CD8-positive, alpha-beta memory T cell (primary cell): ENCODE measurements at places on chromosomes 11 and 22. TPM values are rescaled to one million over a fixed set of nuclear protein-coding genes. Genes with fewer than 3 reads are reported as not detected.
A peak's percentile ranks its signal among the peaks of the same experiment; 100 is the strongest.

GRCh38 chr11:14679662-14680061 is 36.1 kb downstream of the PDE3B start:
- DNase-seq, result no peak

- DNase-seq, result no peak
Measured at GRCh38 chr11:116189408-116190170, 583.2 kb downstream of the BUD13 start.

DNA sequence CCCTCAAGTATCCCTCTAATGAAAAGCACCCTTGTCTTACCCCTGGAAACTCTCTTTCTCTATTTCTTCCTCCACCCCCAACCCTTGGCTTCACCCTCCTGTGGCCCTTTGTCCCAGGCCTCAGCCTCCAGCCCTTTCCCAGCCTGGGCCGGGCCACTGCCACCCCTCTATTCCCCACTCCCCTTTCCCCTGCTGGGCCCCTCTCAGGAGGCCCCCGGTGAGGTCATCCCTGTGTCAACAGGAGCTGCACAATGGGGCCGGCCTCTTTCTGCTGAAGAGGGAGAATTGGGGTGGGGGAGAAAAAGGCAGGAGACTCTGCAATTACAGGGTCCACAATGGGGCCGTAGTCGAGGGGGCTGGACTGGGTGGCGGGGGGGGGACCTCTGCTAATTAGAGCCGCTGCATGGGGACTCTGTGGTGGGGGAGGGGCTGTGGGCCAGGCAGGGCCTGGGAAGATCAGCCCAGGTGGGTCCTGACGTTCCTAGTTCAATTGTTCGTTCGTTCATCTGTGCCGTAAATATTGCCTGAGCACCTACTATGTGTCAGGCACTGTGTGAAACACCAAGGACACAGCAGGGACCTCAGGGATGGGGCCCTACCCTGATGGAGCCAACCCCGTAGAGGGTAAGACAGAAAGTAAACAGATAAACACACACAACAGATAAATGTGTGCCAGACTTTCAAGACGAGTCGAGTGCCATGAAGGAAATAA is 18.5 kb upstream of the MPPED1 start:
- no peak for DNase-seq

DNA sequence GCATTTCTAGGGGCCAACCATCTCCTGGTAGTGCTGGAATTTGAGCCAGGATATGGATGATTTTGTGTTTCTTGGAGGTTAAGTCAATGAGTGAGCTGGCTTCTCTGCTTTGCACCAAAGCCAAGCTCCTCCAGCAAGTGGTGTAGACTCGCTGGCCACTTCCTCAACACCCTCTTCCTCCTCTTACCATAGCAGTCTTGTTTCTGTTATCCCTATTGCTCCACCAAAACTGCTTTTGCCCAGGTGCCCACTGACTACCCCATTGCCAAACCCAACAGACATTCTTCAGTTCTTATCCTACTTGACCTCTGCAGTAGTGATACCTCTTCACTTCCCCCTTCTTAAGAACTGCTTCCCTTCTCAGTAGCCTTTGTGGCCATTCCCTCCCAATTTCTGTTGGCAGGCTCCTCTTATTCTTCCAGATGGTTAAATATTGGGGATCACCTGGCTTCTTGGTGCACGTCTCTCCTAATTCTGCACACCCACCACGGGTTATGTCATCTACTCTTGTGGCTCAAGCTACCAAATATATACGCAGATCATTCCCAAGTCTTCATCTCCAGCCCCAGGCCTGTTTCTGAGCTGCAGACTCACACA is 7.0 kb upstream of the PRG2 start:
- DNase-seq, result no peak

DNA sequence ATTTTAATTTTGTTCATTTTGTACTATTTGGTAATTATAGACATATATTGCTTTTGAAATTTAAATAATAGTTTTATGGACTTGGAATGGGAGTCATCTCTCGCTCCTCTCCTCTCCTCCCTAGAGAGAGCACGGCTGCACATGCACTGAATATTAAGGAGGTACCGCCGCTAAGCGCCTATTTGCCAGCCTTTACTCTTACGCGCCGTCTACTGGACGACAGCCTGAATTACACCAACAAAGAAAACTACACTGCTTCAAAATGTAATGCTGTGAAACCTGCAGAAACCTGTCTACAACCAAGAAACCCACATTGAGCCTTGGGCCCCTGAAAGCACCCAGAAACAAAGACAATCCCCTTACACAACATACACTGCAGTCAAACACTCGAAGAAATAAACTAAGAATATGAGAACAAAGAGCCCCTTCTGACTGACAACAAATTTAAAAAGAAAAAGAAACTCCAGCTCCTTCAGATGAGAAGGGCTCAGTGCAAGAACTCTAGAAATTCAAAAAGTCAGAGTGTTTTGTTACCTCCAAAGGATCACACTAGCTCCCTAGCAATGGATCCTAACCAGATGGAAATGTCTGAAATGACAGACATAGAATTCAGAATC is 737.2 kb downstream of the LRRC4C start:
- DNase-seq, result no peak

GRCh38 chr11:132453406-132453805 is 1078.9 kb downstream of the OPCML start:
- DNase-seq, result no peak

DNA sequence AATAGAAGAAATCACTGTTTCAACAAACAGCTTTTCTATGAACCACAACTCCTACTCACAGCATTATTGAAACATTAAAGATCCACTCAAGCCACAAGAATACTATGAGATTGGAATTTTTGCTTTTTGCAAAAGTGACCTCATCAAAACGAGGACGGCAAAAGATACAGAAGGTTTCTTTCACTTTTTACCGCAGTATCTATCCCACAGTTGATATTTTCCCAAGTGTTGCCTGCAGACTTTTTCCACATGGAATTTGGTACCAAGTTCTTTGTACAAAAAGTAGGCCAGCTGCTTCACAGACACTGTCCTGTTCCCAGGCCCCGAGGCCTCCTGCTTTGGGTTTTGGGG is 204.0 kb downstream of the TBC1D22A start:
- no peak for DNase-seq

GRCh38 chr11:126547161-126547560 is 191.7 kb downstream of the ST3GAL4 start:
- no peak for DNase-seq

DNA sequence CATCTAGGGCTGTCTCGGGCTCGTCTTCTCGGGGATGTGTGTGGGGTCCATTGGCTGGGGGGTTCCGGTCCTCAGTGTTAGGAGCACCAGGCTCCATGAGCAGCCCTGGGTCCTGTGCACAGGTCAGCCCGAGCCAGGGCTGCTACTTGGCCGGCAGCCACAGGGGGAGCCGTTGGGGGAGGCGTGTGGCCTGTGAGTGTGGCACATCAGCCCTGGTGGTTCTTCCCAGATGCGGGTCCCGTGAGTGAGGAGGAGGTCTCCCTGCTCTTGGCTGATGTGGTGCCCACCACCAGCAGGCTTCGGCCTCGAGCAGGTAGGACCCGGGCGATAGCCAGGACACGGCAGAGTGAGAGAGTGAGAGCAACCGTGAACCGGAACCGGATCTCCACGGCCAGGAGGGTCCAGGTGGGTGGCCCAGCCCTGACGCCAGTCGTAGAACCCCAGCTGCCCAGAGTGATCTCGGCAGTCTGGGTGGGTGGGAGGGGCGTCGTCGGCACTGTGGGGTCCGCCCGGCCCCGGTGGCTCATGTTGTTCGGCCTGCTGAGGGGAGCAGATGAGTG is 18.5 kb downstream of the IRF7 start:
- DNase-seq, result no peak

DNA sequence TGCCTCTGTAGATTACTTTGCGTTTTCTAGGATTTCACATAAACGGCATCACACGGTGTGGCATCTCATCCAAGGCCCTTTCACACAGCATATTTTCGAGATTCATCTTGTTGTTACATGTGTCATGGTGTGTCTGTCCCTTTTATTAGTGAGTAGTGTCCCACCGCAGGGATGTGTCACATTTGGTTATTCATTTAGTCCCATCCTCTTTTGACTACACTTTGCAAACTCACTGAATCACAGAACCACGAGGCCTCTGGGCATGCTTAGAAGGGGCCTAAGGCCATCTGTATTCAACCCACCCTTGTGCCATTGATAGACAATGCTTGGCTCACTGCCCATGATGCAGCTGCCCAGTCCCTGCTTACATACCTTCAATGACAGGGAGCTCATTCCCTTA is 4.2 kb upstream of the RAC2 start:
- no peak for DNase-seq

DNA sequence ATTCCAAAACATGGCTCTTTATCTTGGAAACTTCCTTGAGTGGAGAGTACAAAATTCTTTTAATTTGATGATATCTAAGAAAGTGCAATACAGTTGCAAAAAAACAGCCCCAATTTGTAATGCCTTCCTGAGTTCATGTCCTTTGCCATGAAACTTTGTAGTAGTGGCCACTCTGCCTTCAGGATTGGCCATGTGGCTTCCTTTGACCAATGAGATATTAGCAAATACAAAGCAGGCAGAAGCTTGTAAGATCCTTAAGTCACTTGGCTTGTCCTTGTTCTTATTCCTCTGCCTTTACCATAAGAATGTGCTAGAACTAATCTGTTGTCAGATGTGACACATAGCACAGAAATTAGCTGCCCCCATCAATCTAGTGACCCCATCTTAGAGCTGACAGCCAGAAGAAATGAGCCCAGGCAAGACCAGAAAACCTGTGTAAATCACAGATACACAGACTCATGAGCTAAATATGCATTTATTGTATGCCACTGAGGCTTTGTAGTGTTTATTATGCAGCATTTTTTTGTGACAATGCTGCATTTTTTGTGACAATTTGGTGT is 29.8 kb upstream of the BLID start:
- DNase-seq, result no peak

DNA sequence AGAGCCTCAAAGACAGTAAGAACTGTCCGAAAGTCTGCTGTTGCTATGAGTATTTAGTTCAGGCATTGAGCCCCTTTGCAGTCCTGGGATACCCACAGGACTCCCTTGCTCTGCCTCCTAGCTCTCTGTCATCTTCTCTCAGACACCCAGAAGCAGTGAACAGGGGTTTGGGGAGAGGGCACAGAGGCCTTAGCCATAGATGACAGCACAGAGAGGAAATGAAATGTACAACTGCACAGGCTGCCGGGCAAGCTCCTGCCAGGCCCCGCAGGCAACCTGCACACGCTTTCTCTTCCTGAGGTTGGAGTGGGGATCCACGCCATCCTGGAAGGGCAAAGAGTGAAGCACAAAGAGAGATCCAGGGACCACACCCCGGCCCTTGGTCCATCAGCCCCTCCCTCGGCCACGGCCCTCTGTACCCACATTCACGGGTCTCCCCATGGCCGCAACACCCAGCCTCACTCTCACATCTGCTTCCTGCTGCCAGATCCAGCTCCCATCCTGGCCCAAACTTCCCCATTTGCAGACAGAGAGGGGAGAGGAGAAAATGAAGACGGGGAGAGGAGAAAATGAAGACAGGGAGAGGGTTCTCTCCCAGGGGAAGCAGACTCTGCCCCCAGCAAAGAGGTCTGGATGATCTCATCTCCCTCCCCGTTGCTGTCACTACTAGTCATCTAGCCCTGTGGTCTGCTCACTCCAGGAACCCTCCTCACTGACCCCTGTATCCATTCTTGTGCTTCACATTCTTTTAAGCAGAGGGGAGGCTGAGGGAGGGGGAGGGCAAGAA is 40.7 kb downstream of the CD6 start:
- no peak for DNase-seq

DNA sequence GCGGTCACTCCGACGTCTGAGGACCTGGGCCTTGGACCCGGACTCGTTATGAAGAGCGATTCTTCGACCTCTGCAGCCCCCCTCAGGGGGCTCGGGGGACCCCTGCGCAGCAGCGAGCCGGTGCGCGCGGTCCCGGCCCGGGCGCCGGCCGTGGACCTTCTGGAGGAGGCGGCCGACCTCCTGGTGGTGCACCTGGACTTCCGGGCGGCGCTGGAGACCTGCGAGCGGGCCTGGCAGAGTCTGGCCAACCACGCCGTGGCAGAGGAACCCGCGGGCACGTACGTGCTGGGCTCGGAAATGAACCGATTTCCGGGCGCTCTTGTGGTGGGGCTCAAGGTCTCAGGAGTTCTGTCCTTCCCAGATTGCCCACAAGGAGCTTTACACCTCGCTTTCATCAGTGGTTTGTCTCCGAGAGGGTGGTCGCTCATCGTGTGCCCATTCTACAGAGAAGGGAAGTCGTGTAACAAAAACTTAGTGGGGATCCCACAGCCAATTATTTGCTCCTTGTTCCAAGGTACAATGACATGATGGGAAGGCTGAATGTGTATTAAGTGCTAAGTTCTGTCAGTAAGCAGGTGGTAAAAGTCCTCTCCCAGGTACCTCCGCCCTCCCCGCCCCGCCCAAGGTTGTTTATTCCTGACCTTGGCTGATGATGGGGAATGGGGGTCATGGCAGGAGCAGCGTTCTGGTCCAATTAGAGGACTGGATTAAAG is 695 bp downstream of the PEX26 start:
- peak; percentile 26 for DNase-seq

- DNase-seq, result no peak
Measured at GRCh38 chr11:1461826-1462697, 24.5 kb downstream of the MOB2 start.

- DNase-seq, result no peak
Measured at GRCh38 chr11:86176165-86176884, 68.2 kb upstream of the EED start.

- no peak for DNase-seq
Measured at GRCh38 chr11:123321636-123322035, 108.4 kb upstream of the GRAMD1B start.

DNA sequence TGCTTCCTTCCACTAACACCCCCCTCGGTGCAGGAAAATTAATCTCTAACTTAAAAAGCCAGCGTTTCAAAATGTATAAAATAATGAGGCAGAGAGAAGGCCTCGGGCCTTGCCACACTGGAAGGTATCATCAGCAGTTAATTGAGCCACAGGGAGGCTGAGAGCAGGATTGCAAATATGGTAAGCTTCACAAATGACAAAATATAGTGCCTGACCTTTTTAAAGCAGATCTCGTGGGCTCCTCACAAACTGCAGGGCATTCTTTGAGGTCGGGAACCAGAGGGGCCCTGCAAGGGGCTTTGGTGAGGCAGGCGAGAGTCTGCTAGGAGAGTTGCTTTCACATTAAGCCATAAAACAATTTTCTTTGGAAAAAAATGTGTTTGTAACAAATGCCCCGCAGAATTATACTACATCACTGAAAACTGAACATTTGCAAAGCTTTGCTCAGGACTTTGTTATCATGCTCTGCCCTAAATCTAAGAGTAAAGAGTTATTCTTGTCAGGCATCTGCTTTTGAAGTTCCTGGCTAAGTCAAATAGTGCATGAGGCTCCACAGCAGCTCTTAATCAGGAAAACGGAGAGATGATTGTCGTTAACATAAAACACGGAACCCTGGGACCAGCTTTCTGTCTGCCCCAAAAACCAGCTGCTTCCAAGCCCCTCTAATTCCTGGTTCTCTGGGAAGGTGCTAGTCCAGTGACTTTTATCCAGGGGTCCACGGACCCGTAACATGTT is 61.4 kb upstream of the SYT13 start:
- DNase-seq, result no peak

GRCh38 chr22:46609175-46609690 is 11.0 kb upstream of the GRAMD4 start:
- no peak for DNase-seq

GRCh38 chr11:132943357-132943705 is 589.0 kb downstream of the OPCML start:
- DNase-seq, result no peak

The IL18BP gene
- 8.5 TPM for total RNA-seq

The FANCF gene
- total RNA-seq, result 15.6 TPM

The HTR3B gene
- not detected for total RNA-seq

The OR2AG2 gene
- not detected for total RNA-seq

The DNAJB7 gene
- not detected for total RNA-seq

The NUDT8 gene
- total RNA-seq, result 27.9 TPM

The CBLIF gene
- total RNA-seq, result not detected

The SLC15A3 gene
- total RNA-seq, result 1.5 TPM
